ENCODE measurements at places on chromosomes 13 and 19. TPM values are rescaled to one million over a fixed set of nuclear protein-coding genes. Genes with fewer than 3 reads are reported as not detected.
A peak's percentile ranks its signal among the peaks of the same experiment; 100 is the strongest.

DNA sequence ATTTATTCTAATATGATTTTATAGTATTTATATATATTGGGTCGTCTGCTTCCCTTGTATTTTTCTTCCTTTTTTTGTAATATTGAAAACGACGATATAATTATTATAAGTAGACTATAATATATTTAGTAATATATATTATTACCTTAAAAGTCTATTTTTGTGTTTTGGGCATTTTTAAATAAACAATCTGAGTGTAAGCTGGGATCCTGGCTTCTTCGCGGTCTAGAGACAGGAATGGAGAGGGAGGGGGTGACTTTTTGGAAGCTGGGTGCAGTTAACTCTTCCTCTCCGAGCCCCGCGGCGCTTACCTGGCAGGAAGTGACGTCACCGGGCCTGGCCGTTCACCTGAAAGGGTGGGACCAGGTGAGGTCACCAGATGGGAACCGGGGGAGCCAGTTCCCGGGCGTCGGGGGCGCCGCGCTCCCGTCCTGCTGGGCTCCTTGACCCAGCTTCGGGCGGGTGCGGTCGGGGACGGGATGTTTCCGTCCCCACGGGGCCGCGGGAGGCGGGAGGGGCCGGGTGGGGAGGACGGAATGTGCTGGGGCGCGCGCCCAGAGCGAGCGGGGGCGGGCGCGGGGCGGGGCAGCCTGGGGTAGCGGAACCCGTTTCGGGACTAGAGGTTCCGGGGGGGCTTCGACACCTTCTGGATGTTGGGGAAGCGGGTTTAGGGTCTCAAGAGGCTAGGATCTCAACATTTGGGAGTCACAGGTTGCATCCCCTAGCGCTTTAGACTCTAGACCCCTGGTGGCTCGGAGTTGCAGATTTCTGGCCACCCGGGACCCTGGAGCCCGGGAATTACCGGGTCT lies 2.8 kb downstream of the ZFP36 start:
- peak; percentile 97 for DNase-seq

The CHAMP1 gene
- total RNA-seq, result 57.8 TPM

- DNase-seq, result no peak
Measured at GRCh38 chr13:106117035-106117434, 418.4 kb downstream of the EFNB2 start.

DNA sequence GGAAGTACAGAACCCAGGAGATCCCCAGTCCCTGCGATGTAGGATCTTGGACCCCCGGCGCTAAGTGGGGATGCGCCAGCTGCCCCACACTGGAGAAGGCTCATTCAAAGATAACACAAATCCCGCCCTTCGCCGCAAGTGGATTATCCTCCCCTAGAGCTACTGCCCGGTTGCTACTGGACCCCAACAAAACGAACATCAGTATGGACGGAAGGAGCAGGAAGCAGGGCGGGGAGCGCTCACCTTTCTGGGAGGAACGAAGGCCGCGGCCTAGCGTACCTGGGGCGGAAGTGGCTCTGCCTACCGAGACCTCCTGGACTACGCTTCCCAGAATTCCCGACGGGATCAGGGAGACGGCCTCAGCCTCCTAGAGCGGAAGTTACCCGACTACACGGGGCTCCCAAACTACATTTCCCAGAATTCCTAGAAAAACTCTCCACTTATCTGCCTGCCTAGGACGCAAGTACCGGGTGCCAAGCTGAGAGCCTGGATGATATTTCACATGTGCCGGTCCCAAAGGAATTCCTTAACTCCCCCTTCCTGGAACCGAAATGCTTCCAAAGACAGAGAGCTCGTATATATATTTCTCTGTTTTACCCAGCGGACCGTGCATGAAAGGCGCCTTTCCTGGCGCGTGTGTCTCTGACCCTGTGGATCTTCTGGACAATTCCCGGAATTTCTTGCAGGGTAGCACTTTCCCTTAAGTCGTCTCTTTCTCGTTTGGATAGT lies at the start of gene ZNF112:
ZNF112 (minus strand) TSS at position 298 of the 729 bp plus-strand sequence. CDS start 16,141 bp downstream, outside the sequence.
- DNase-seq, result peak; percentile 96

DNA sequence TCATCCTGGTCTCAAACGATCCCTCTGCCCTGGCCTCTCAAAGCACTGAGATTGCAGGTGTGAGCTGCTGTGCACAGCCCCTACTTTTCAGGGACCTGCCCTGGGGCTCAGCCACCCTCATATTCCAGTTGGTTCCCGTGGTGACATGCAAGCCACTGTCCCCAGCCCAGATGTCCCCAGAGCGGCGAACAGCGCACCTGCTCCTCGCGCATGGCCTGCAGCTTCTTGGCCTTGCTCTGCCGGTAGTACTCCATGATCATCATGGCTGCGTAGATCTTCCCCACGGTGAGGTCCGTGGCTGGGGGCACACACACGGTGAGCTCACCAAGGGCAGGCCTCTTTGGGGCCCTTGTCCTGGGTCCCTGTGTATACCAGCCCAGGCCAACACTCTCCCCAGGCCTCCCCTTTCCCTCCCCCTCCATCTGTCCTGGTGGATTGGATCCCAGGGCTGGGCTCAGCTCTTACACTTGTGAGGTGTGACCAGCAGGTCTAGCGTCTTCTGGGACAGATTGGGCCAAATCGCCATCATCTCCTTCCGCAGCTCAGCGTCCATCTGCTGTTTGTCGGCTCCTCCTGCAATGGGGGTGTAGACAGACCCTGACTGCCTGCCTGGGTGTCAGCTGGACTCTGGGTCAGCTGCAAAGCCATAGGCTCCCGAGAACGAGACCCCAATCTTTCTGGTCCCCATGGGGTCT lies 64.0 kb downstream of the IER2 start:
- DNase-seq, result peak; percentile 24

DNA sequence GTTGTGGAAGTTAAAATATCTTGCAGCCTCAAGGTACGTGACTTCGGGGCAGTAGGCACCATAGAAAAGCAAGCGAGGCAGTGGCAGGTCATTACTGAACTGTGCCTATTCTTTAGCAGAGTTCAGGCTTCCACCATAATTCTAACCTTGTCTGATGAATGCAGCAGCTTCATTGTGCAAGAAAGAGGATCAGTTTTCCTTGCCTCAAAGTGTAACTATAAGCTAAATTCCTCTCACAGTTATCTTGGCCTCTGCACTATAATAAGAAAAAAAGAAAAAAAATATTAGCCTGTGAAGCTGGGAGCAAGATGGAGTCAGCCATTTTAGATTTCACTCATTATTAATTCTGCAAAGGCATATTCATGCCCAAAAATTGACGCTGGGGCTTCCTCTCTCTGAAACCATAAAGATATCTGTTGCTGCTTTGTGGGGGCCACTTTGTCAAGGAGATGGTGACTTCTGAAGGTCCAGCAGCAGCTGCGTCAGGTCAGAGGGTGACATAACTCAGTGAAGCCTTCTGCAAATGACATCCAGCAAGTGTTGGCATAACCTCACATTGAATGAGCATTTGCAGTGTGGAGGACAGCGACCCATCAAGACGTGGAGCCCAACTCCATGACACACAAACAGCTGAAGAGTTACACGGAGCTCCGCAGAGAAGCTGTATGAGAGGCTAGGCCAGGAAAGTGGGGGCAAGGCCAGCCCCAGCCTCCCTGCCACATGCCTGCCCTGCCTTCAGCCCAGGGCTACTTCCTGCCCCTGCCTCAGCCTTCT lies 23.1 kb upstream of the SACS start:
- DNase-seq, result no peak

DNA sequence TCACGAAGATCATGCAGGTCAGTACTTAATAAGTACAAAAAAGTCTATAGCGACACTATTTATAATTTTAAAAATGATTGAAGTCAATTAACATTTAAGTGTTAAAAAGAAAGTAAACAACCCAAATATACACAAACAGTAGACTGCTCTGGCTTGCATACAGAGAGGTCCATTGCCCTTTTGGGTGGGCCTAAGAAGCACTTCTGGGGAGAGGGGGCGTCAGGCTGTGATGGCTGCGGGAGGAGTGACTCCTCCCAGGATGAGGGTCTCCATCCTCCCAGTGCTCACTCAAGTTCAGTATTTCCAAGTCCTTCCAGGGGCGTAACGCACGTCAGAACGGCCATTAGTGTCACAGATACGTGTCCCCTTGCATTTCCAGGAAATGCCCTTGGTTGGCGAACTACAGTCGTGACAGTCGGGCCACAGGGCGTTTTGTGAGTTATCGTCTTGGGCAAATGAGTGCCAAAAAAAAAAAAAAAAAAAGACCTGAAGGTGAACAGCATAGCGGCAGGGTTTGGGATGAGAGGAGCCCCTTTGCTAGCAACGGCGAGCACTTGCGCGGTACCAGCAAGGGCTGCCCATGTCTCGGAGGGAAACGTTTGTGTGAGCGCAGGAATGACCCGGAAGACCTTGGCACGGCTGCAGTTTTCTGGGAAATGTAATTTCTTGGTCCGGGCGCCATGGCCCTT lies at the start of gene SCGB2B2:
SCGB2B2 (minus strand) TSS at position 463 of the 689 bp plus-strand sequence. CDS start 82,596 bp downstream, outside the sequence.
- DNase-seq, result peak; percentile 67

DNA sequence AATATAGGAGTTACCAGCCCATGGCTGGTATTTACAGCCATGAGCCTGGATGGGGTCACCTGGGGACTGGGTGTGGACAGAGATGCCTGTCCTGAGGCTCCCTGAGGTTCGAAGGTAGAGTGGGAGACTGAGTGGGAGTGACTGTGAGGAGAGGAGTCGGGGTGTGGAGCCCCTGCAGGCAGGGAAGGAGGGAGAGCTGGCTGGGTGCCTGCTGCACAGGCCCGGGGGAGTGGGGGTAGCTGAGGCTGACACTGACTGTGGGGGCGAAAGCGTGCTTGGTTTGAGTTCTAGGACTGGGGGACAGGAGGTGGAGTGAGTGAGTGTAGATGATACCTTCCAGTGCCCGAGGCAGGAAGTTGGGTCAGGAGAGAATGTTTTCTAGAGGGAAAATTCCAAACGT lies 7.1 kb downstream of the RAB11B start:
- DNase-seq, result no peak

The GALP gene
- not detected for total RNA-seq

DNA sequence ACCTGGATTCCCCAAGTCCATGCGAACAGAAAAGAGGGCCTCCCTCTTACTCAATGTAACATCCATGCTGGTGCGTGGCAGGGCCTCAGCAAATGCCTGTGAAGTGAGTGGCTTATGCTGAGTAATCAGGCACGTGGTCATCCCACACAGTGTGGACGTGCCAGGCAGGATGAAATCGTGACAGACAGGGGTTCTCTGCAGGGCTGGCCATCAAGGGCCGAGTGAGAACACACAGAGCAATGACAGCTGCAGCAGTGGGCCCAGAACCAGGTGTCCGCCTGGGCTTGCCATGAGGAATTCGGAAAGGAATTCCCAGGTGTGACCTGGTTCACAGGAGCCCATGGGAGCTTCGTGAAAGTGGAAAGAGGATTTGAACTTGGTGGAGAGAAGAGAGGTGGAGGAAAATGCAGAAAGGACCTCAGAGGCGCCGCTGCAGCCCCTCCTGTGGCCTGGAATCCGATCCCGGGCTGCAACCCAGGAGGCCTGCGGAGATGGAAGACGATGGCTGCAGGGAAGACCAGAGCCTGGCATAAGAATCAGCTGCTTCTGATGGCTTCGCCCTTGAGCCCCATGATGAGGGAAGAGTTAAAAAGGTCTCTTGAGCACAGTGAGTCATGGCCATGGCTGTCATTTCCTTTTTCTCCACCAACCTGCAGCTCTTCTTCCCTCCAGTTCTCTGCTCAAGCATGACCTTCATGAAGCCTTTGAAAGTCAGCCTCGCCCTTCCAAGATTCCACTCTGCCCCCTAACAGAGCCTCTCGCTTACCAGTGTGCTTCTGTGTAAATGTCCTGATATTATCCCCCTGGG lies 34.6 kb upstream of the SOX1 start:
- DNase-seq, result no peak

DNA sequence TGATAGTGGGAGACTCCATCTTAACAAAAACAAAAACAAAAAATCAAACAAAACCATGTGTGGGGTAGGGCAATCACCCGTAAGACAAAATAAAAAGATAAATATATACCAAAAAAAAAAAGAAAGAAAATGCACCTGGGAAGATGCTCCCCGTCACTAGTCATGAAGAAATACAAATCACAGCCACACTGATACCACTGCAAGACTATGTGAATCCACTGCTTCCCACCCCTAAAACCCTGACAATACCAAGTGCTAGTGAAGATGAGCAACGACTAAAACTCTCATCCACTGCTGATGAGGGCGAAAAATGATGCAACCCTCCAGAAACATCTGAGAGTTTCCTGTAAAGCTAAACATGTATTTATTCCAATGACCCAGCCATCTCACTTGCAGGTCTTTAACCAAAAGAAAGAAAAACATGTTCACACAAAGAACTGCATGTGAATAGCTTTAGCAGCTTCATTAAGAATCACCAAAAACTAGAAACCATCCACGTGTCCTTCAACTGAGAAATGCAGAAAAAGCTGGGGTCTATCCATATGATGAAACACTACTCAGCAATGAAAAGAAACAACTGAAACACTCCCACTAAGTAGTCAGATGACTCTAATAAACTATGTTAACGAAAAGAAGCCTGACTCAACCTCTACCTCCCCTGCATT lies 31.7 kb downstream of the BRD4 start:
- no peak for DNase-seq

The JUNB gene
- 18.0 TPM for total RNA-seq

DNA sequence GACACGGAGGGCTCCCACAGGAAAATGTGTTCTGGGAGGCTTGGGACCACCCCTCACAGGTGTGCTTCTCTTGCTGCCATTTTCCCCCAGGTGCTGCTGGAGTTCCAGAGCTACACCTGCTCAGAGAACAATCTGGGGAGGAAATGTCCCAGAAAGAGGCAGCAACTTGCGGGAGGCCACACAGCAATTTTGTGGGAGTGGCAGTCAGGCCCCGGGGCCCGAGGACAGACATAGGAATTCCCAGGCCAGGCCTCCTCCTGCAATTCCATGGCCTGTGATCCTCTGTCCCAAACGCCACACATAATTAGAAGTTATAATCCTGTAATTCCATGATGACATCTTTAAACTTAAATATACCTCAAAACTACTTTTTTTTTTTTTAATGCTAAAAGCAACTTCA lies 1.8 kb downstream of the RHPN2 start:
- DNase-seq, result no peak

Measured in H9 (cell line).